Activated CD4-positive, CD25-positive, alpha-beta regulatory T cell (primary cell): ENCODE measurements at places on chromosomes 16 and 17.

DNA sequence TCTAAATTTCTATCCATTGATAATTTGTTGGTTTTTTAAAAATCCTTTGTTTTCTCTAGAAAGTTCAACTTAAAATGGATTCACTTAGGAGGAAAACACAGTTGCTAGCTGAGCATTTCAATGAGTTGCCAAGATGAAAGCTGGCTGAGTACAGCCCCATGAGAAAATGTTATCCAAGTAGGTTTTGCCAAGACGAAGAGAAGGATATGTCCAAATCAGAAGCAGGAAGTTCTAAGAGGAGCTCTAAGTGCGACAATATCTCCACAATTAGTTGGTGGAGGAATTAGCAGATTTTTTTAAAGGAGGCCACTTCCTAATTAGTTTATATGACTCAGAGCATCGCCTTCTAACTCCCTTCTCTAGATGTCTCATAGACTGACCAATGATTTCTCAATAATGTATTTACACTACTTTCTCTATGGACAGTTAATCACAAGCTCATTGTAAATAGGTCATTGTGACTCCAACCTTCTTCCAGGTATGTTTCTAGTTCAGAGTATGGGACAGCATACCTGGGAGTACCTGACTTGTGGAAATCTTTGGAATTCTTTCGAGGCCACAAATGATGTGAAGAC lies 873.3 kb upstream of the SOX9 start:
- no peak for DNase-seq

GRCh38 chr17:80429356-80430275 lies 14.6 kb downstream of the ENDOV start:
- DNase-seq = no peak

- peak; percentile 31 for DNase-seq
Observed at GRCh38 chr17:38728290-38728831, 1.8 kb upstream of the CISD3 start.

- DNase-seq = no peak
Observed at GRCh38 chr17:40354221-40355122, 10.1 kb downstream of the GJD3 start.

DNA sequence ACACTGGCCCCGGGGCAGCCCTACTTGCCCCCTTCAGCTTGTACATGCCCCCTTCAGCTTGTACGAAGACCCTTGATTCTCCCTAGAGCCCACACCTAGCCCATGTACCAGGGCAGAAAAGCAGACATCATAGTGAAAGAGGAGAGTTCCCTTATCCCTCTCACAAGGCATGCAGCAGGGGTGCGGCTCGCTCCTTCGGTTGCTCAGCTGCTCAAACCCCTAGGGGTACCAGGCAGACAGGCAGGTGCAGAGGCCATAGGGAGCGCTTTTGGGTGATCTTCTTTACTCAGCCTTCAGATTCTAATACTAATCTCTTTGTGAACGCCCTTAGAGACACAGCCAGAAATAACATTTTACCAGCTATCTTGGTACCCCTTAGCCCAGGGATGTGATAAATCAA lies 286.3 kb downstream of the NPIPA8 start:
- no peak for DNase-seq

DNA sequence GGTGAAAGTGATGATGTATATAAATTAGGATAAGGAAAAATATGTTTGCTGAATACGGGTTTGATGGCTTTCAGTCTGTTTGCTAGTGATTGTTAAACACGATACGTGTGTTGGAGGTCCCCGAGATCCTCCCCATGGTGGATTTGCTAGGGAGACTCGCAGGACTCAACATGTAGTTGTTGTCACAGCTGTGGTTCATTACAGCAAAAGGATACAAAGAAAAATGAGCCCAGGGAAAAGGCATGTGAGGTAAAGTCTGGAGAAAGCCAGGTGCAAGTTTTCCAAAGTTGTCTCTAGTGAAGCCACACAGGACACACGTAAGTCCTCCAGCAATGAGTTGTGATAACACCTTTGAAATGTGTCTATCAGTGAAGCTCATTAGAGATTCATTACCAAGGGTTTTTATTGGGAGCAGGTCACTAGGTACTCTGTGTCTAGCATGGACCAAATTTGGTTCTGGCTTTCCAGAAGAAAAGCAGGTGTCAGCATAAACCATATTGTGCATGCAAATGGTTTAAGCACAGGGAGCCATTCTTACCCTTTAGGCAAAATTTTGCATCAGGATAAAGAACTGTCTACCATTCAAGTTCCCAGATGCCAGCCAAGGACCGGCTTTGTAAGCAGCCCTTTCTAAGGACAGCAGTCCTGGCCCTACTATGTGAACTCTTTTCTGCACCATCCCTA lies 215.2 kb upstream of the WSCD1 start:
- no peak for DNase-seq

- no peak for DNase-seq
Observed at GRCh38 chr17:17871913-17872312, 35.1 kb upstream of the SREBF1 start.

GRCh38 chr16:53817117-53817755 lies 113.3 kb downstream of the FTO start:
- no peak for DNase-seq

GRCh38 chr16:23334457-23334853 lies 32.4 kb downstream of the SCNN1B start:
- DNase-seq = no peak

- DNase-seq = no peak
Observed at GRCh38 chr17:65403626-65404025, 157.8 kb downstream of the AXIN2 start.

DNA sequence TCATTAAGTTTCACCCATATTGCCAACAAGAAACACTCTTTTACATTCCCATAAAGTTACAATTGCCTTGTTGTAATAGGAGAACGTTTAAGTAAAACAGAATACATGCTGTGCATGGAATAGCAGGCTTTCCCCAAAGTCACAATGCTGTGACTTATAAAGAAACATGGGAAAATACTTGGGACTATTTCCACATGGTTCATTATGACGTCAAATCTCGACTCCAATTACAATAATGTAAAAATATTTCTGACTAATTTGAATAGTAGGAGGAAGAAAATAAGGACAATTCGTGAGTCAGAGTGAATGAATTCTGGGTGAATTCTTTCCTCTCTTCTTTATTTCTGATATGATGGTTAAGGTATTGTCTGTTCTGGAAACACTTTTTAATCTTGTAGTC lies 52.8 kb downstream of the CDH11 start:
- no peak for DNase-seq

DNA sequence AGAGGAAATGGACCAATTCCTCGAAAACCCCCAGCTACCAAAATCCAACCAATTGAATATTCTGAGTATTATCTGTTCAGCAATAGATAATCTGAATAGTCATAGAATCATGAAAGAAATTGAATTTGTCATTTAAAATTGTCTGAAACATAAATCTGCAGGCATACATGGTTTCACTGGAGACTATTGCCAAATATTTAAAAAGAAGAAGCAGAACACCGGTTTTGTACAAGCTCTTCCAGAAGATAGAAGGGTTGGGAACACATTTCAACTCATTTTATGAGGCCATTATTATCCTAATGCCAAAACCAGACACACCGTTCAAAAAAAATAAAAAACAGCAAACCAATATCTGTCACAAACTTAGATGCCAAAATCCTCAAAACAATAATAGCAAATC lies 195.5 kb downstream of the RPTOR start:
- DNase-seq = no peak

DNA sequence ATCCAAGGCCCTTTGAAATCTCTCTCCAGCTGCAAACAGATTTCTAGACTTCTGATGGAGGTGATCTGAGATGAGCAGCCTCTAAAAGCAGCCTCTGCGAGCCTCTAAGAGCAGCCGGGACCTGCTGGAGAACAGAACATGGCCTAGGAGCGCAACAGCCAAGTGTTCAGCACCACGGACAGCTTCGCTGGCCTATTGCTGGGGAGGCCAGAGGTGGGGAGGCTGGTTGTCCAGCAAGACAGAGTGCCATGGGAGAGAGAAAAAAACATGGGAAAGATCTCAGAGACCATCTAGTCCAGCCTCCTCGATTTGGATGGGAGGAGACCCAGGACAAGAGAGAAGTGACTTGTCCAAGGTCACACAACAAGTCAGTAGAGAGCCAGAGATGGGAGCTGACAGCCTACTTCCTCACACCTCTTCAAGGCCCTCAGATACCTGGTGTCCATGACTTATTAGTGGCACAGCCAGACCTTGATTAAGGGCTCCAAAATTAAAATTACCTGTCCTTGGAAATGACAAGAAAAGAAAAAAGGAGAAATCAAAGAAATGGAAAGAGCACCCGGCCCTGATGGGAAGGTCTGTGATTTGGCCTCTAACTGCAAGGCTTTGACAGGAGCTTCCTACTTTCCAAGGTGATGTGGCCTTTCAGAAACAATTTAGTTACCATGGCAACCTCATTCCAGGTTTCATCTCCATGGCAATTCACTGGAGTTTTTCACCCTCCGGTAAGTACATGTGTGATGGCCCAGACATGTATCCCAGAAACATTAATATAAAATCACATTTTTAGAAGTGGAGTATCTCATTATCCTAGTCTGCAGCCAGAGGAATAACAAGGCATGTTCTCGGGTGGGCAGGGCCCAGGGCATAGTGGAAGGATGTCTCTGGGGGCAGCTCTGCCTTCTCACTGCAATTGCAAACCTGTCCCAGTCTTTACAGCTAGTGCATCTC lies 14.5 kb downstream of the RPRML start:
- no peak for DNase-seq

DNA sequence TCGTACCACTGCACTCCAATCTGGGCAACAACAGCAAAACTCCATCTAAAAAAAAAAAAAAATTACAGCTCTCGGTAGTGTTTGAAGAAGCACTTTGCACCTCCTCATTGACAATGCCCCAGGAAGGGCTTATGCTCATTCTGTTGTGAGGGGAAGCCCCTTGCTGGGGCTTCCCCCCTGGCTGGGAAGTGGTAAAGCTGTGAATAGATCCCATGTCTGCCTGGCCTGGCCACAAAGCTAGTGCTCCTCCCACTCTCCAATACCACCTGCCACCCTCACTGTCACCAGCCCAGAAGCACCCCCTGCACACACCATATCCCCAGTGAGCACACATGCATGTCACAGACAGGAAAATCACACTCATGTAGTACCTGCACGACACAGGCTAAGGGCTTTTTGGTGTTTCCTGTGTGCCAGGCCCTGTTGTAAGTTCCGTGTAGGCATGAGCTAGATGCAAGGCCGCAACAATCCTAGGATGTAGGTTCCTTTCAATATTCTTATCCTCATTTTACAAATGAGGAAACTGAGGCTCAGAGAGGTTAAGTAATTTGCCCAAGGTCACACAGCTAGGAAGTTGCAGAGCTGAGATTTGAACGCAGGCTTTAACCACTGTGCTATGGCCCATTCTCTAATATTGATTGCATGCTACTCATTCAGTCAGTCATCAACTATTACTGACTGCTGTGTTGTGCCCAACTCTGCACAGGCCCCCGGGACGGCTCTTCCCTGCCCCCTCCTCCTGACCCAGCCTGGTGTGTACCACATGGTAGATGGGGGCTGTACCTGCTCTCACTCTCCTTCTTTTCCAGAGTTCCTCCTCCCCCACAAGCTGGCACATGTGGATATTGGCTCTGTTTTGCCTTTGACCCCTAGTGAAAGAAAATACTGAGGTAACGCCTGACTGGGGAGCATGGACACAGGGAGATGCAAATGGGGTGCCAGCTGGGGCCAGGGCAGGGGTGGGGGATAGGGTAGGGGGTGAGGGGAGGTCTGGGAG lies 11.9 kb upstream of the COL1A1 start:
- DNase-seq = no peak

DNA sequence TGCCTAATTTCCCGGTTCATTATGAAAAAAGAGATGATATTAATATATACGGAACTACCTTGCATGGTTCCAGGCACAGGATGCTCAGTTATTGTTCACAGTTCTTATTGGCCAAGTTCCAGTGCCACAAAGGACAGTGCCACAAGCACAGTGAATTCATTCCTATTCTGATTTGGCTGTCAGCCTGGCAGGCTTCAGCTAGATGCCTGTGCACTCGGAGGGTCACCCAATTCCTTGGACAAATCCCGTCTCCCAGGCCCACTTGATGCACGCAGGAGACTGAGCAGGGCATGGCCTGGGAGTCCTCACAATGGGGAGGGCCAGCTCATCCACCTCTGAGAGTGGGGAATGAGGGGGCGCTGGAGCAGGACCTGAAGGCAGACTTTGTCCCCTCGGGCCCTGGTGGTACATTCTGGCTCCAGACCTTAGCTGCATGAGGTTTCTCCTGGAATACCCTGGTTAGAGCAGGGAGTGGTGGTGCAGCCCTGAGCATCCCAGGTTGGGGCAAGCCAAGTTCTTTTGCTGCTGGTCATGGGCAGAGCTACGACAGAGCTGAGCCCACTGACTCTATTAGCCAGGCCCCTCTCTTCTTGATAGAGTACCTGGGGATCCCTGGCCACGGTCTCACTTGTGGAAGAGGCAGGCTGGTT lies 41.4 kb downstream of the MIS12 start:
- no peak for DNase-seq

DNA sequence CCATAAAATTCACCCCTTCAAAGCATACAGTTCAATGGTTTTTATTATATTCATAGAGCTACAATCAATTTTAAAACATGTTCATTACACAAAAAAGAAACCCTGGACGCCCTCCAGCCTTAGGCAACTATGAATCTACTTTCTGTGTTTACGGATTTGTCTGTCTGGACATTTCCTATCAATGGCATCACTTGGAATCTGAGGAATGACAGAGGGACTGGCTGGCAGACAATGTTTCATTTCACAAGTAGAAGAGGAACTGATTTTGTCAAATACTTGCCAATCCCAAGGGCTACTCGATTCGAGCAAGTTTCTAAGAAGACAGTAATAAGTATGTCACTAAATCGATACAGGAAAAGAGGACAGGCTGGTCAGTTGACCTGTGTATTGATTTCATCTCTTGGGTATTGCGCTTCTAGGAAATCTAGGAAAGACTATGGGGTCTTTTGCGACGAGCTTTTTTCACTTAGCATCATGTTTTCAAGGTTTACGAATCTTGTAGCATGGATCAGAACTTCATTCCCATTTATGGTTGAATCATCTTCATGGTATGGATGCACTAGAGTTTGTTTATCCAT lies 56.6 kb downstream of the RGS9 start:
- DNase-seq = no peak

- no peak for DNase-seq
Observed at GRCh38 chr17:35991075-35991474, 4.5 kb upstream of the CCL14 start.

- no peak for DNase-seq
Observed at GRCh38 chr17:69643686-69644085, 229.2 kb downstream of the MAP2K6 start.

DNA sequence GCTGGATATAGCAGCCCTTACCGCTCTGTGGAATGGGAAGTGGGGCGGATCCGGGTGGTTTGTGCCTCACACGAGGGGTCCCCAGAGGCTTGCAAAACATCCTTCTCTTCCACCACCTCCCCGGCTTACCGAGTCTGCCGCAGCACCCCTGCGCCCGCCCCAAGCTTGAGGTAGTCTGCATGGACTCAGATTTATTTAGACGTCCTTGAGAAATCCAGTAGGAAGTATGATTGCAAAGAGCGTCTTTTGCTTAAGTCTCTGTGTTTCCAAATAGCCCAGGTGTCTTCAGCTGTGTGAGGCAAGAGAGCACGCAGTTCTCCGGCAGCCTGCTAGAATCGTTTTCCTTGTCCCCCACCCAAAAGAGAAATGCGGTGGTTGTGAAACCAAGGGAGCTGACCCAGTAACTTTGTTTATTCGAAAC lies 2.4 kb downstream of the KIAA0513 start:
- no peak for DNase-seq
